ENCODE measurements at places on chromosomes 2 and 18.

GRCh38 chr2:201148434-201148990, 32.5 kb downstream of the CFLAR start:
- DNase-seq = no peak

- no peak for DNase-seq
Measured at GRCh38 chr18:64202210-64202836, 53.4 kb upstream of the LINC00305 start.

DNA sequence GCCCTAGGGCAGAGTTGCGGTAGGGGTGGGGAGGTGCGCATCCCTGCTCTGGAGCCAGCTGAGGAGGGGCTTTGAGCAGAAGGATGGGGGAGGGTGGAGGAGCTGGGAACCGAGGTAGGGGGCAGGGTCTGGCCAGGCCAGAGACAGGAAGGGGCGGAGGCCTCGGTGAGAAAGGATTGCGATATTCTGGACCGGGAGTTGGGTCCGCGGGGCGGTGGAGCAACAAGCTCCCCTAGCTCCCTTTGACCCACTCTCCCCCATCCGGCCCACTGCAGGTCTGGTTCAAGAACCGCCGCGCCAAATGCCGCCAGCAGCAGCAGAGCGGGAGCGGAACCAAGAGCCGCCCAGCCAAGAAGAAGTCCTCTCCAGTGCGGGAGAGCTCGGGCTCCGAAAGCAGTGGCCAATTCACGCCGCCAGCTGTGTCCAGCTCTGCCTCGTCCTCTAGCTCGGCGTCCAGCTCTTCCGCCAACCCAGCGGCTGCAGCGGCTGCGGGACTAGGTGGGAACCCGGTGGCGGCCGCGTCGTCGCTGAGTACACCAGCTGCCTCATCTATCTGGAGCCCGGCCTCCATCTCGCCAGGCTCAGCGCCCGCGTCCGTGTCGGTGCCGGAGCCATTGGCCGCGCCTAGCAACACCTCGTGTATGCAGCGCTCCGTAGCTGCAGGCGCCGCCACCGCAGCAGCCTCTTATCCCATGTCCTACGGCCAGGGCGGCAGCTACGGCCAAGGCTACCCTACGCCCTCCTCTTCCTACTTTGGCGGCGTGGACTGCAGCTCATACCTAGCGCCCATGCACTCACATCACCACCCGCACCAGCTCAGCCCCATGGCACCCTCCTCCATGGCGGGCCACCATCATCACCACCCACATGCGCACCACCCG, 4.8 kb downstream of the OTX1 start:
- DNase-seq = no peak

DNA sequence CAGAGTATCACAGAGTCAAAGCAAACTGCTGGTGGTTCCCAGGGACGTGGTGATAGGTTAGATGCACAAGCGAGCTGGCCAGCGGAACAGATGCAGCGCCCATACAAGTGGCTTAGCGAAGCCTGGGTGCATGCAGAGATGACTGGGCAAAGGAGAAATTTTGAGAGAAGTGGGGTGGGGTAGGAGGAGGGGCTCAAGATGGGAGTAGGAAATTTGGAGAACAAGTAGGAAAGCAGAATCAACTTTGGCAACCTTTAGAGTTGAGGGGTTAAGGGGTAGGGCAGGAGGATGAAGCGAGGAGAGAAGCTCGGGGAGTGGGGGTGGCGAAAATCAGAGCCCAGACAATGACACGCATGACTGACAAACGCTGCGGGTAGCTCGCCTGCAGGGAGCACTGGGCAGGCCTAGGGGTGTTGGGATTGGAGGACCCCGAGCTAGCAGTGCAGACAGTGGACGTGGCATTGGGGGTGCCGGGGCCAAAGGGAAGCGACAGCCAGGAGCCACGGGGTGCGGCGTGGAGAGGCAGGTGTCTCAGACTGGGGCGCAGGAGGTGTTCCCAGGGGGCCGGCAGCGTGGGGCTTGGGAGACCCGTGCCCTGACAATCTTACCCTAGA, 431 bp downstream of the FAM98A start:
- no peak for DNase-seq

DNA sequence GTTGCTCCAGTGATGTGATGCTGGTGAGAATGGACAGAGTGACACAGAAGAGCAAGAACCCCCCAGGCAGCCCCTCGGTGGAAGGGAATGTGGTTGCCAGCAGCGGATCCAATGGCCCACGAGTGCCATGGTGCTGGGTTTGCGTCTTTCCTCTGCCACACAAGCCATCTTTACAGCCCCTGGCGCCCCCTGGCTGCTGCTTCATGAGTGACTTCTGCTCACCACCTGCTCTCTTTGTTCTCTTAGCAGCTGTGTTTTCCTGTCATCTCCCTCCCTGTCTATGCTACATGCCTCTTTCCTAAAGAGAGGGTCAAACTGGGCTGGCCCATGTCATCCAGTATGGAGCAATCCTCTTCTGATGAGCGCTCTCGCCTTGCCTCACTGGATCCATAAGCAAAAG, 300.0 kb upstream of the SMIM21 start:
- DNase-seq = no peak

- no peak for DNase-seq
Measured at GRCh38 chr2:40488101-40488601, 36.3 kb upstream of the SLC8A1 start.

DNA sequence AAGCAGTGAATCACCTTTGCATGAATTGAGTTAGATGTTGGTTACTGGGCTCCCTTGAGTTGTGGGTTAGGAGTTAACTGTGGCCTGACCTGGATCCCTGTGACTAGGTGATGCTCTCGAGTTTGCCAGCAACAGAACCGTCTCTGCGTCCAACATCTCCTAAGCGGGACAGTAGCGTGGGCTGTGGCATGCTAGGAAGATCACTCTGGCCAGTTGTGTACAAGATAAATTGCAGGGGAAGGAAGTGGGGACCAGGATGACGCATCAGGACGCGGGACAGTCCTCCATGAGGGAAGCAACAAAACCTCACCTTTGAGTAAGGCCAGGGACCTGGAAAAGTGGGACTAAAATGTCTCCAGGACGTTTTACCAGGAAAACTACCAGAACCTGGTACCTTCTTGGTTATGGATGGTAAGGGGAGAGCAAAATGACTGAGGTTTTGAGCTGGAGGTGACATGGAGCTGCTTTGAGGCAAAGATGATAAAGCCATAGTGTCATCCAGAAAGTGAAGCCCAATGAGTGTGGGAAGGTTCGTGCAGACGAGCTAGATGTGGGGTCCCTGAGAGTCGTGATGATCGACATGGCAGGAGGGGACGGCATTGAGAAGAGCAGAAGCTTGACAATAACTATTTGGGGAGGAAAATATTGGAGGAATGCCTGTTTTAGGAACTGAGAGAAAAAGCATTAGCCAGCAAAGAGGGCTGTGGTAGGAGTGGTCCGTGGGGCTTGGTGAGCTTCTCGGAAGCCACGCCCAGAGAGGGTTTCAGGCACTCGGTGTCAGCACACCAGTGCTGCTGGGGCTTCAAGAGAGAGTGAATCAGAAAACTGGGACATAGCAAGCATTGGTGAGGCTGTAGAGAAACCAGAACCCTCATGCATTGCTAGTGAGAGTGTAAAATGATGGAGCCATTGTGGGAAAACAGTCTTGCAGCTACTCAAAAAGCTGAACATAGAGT, 95.1 kb downstream of the SMAD7 start:
- peak; percentile 53 for DNase-seq

GRCh38 chr2:96848264-96848663, 4.4 kb upstream of the ANKRD23 start:
- DNase-seq = no peak

DNA sequence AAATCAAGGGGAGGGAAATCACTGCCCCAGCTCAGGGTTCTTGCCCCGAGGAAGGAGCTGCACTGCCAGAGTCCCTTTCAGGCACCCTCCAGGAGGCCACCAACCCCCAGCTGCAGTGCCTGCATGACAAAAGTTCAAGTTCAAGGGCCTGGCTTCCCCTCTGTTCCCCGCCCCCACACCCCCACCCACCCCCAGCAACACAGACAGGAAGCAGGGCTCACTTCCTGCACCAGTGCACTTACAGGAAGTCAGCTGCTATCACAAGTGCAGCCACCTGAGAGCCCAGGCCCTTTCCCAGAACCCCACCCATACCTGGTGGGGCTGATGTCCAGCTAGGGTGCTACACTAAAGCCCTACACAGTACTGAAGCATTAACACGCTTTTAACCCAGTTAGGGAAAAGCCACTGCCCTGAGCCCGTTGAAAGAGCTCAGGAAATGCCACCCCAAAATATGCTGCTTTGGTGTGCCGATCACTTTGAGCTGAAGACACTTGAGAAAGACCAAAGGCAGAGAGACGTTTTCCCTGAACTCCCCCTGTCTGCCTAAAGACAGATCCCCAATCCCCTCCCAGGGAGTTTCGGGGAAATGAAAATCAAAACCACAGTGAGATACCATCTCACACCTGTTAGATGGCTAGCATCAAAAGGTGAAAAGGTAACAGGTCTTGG, 109.9 kb upstream of the CAB39 start:
- no peak for DNase-seq

DNA sequence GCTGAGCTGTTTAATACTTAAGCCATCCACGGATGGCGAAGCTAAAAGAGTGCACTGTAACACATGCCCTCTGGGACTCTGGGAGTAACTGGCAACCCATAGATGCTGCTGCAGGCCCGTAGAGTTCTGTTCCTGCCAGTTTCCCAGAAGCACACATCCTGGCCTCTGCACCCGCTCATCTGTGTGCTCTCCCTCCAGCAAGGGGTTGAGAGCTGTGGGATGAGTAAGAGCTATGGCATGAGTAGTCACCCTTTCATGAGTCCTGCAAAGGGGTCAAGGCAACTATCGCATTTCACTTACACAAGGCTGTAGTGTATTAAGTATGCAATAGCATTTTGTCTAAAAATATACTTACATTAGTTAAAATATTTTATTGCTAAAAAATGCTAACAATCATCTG, 1341.8 kb upstream of the NXPH2 start:
- no peak for DNase-seq

DNA sequence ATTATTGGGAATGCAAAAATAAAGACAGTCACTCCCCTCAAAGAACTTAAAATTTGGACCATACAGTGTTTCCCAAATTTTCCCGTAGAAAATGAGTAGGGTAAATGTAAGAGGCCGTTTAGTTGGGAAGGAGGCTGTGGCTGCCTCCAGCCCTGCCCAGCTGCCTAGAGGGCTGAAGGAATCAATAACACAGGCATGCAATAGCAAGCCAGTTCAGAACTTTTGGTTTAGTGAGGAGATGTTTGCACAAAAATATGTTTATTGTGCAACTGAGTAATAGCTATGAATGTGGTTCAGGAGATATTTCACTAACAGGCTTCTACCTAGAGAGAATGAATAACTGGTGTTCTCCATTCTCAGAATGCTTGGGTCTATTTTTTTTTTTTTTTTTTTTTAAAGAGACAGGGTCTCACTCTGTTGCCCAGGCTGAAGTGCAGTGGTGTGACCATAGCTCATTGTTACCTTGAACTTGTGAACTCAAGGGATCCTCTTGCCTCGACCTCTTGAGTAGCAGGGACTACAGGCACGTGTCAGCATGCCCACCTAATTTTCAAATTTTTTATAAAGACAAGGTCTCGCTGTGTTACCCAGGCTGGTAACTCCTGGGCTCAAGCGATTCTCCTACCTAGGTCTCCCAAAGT, 23.6 kb downstream of the UGP2 start:
- no peak for DNase-seq

DNA sequence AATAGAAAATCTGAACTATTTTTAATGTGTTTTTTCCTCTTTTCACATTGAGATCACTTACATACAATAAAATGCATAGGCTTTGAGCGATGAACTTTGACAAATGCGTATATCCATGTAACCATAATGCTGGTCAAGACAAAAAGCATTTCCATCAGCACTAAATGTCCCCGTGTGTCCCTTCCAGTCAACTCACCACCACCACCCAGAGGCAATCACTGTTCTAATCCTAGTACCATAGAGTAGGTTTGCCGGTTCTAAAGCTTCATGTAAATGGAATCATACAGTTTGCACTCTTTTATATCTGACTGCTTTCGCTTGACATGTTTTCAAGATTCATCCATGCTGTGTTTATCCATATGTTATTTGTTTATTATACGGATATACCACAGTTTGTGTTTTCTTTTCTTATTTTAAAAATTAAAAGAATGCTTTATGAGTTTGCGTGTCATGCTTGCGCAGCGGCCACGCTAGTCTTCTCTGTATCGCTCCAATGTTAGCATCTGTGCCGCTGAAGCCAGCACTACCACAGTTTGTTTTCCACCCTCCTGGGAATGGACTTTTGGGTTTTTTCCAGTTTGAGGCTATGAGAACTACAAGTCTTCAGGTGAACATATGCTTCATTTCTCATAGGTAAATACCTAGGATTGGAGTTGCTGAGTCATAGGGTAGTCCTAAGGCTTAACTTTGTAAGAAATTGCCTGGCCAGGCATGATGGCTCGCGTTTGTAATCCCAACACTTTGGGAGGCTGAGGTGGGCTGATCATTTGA, 197.5 kb upstream of the CHAC2 start:
- no peak for DNase-seq

DNA sequence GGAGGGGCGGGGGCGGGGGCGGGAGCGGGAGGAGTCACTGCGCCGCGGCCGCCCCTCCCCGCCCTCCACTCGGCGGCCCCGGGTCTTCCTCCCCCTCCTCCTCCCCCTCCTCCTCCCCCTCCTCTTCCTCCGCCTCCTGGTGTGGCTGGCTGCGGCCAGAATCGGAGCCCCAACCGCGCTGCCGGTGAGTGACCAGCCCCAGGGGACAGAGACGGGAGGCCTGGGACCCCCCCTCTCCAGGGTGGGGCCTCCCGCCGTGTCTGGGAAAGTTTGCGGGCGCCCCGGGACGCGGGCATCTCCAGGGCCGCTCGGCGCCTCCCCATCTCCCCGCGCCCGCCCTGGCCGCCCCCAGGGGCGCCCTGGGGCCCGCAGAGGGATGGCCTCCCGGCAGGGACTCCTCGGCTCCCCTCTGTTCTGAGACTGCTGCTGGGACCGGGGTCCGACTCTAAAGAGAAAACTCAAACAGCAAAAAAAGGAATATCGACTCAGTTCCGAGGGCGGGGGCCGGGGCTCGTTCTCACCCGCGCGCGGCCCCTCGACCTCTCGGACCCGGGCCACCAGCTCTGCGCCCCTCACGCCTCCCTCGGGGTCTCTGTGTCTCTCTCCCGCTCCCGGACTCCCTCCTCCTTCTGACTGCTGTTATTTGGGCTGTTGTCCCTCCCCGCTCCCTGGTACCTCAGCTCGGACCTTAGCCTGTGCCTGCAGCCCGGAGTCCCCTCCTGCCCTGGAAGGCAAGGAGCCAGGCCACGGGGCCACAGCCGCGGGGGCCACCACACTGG, at the start of gene STON1:
Gene STON1 (plus strand): TSS at position 122 of the 779 bp plus-strand sequence. CDS start 50,480 bp downstream, outside the sequence.
- peak; percentile 63 for DNase-seq

- no peak for DNase-seq
Measured at GRCh38 chr2:228728961-228729360, 542.1 kb downstream of the PID1 start.

GRCh38 chr2:131153529-131153928, 48.4 kb downstream of the PLEKHB2 start:
- DNase-seq = no peak

- DNase-seq = no peak
Measured at GRCh38 chr2:152648336-152648735, 68.9 kb downstream of the PRPF40A start.

- no peak for DNase-seq
Measured at GRCh38 chr2:96412307-96413258, 77.0 kb downstream of the NCAPH start.

DNA sequence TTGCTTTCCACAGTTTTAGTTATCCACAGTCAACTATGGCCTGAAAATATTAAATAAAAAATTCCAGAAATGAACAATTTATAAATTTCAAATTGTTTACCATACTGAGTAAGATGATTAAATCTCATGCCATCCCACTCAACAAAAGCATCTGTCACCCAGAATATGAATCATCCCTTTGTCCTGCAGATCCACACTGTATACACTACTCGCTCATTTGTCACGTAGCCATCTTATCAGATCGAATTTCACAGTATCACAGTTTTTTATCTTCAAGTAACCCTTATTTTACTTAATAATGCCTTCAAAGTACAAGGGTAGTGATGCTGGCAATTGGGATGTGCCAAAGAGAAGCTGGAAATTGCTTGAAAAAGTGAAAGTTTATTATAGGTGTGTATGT, 291.8 kb upstream of the LRATD1 start:
- no peak for DNase-seq
